ENCODE measurements at places on chromosomes 3 and 15.

DNA sequence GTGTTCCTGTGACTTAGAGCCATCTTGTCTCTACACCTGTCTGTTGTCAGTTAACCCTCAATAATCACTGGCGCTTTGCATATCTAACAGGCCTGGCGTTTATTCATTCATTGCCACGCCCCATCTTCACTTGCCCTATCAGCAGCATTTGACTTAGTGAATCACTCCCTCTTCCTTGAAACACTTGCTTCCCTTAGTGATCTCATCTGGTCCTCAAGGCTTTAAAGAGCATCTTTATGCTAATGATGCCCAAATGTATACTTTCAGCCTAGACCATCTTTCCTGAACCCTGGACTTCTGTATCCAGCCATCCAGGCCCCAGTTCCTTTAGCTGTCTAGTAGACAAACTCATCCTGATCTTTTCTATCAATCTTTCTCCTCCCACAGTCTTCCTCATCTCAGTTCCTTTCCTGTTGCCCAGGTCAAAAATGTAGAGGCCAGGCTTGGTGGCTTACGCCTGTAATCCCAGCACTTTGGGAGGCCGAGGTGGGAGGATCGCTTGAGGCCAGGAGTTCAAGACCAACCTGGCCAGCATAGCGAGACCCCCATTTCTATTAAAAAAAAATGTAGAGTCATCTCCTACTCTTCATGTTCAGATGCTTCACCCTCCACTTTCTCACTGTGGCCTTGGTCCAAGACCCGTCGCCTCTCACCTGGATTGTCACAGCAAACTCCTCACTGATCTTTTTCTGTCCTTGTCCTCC is 1.4 kb upstream of the IGDCC4 start:
- DNase-seq: no peak

DNA sequence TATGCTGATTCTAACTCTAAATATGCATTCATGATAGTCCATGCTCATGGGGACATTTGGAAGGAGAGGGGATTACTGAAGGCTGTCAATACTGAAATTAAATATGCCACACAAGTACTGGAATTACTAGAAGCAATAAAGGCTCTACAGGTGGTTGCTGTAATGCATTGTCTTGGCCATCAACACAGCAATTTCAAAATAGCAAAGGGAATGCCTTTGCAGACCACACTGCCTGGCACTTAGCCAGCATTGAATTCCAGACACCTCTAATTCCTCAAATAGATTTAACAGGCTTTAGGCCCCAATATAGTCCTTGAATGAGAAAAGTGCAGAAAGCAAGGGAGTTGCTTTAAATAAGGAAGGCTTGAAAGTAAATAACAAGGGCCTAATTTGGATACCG is 115.8 kb upstream of the PLCL2 start:
- no peak for DNase-seq

GRCh38 chr3:111768571-111769100 is 90.4 kb upstream of the PHLDB2 start:
- peak; percentile 70 for DNase-seq

- no peak for DNase-seq
Measured at GRCh38 chr3:140470962-140471361, 206.9 kb upstream of the TRIM42 start.

DNA sequence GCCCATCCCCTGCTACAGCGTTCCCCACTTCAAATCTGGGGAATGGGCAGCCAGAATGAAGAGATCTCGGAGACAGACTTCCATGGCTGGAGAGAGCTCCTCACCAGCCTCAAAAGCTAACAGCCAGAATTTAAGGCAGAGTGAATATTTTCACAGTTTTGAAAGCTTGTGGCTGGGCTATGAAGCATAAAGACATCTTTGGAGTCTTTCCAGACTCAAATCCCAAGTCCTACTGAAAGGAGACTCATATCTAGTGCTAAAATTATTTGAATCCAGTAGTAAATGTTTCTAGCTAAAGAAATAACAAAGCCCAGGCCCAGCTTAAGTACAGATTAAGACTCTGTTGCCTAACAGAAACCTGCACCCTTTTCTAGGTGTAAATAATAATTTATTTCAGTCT is 628.4 kb upstream of the ALCAM start:
- DNase-seq: no peak

- DNase-seq: no peak
Measured at GRCh38 chr3:121821421-121822199, 13.2 kb downstream of the IQCB1 start.

GRCh38 chr3:185714085-185714484 is 110.8 kb downstream of the IGF2BP2 start:
- DNase-seq: no peak

DNA sequence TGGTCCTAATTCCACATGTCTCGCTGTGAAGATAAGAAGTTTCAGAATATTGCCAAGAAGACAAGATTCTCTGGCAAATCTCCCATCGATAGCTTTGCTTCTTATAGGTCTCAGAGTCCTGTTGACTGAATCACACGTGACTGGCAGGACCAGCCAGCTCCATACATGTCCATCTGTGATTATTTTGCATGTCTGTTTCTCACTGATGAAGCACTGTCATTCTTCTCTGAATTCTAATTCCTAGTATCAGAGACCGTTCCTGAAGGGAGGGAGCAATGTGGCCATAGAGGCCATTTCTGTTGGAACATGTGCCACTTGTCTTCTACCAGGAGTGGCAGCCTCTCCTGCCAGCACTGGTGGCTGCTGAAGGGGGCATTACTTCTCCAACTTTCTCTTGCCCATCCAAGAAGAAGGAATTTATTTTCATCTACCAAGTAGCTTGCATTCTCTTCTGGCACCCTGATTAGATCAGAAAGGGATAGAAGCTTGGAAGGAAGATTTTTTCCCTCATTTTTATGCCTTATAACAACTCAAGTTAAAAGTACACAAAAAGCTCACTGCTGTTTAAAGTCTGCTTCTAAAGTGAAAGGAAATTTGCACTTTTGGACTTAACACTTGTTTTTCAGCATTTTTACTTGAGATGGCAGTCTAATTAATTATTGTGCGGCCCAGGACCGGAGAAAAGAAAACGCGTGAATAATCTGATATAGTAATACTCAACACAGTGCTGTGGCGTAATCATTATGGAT is 115.8 kb downstream of the IQCH start:
- no peak for DNase-seq

DNA sequence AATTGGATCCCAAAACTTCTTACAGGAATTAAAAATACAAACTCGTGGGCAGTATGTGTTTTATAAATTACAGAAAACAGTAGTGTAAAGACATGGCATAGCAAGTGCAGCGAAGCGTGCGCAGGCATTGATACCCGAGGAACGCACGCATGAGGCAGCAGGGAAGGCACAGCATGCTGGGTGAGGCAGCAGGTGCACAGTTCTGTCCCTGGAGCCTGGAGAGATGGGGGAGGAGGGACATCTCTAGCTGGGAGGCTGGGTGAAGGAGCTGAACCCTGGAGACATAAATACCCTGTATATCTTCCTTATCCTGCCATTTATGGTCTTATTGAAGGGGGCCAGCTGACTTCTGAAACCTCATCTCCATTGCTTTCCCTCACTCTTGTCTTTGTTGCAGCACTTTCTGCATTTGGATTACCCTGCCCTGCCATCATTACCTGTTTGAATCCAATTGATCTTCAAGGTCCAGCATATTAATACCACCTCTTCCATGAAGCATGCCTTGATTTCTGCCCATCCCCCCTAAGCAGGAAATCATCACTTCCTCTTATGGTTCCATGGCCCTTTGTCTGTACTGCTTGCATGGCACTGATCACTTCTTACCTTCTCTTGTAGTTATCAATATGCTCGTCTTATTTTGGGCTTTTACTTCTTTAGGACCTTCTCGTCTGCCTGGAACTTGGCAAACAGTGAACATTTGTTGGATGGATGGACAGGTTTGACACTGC is 20.5 kb downstream of the LPP start:
- DNase-seq: no peak

DNA sequence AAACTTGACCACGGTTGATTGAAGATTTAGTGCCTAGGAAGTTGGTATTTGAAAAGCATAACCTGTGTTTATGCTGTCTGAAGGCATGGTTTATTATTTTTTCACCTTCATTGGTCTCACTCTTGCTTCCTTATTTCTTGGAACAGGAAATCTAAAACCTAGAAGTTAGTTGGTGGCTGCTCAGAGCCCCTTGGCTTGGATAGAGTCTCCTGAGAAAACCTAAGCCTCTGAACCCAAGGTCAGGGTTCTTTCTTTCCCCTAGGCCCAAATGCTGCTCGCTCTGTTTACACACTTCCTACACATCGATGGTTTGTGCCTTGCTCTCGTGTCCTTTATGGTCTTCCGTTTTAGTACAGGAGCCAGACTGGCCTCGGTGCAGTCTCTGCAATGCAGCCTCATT is 82.2 kb downstream of the TRAK1 start:
- no peak for DNase-seq

GRCh38 chr15:70882361-70882760 is 9.9 kb downstream of the THAP10 start:
- no peak for DNase-seq

GRCh38 chr3:59074764-59075163 is 24.9 kb upstream of the CFAP20DC start:
- DNase-seq: no peak

GRCh38 chr3:11739706-11740105 is 96.0 kb upstream of the VGLL4 start:
- DNase-seq: no peak

DNA sequence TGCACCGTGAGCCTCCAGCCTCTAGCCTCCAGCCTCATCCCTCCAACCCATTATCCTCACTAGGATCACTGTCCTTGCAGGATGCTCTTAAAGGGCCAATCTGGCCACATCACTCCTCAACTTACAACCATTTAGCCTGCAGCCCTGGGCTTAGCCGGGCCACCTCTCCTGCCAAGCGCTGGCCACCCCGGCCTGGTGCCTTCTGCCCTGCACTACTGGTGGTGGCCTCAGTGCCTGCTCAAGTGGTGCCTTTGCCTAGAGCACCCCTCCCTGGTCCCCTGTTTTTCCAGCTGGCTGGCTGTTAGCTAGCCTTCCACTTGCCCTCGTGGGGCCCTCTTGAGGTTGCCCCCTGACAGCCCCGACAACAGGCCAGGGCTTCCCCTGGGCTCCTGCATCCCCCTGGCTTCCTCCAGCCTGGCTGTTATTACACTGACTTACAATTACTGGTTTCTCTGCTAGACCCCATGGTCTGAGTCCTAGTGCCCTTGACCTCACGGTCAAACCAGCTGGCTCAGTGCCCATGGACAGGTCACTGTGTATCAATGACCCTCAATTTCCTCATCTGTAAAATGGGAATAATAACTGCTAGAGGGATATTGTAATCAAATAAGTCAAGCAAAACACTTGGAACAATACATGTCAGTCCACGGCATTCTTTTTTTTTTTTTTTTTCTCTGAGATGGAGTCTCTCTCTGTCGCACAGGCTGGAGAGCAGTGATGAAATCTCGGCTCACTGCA is 15.5 kb downstream of the ATP2B2 start:
- DNase-seq: no peak

DNA sequence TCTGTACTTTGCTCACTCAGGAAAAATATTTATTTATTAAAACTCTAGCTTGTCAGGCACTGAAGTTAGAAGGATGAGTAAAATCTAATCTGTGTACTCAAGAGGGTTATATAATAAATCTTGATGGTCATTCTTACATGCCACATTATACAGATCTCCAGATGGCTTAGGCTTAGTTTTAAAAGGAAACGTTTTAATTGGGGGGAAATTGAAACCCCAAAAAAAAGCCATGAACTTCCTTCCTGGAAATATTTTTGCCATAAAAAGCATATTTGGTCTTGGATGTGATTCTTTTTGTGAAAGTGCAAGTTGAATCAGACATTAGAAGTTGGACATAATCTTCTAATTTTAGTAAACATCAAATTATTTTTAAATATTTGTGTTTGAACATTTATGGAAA is 6.0 kb downstream of the SENP8 start:
- DNase-seq: no peak

- DNase-seq: no peak
Measured at GRCh38 chr3:74001436-74001835, 376.7 kb upstream of the PDZRN3 start.

DNA sequence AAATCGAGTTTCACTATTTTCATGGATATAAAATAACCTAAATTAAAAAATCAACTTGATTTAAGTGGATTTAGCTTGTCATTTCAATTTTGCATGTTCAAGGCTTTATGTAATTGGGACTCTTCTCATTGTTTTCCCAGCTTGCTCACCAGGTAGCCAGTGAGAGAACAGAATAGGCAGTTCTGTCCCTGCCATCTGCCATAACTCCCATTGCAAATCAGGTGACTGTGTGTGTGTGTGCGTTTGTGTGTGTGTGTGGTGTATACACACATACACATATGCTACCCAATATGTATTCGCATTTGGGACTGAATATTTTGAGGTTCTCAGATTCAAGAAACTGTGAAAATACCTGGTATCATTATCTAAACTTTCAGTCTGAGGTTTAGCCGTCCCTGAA is 1069.8 kb downstream of the IGSF11 start:
- no peak for DNase-seq

DNA sequence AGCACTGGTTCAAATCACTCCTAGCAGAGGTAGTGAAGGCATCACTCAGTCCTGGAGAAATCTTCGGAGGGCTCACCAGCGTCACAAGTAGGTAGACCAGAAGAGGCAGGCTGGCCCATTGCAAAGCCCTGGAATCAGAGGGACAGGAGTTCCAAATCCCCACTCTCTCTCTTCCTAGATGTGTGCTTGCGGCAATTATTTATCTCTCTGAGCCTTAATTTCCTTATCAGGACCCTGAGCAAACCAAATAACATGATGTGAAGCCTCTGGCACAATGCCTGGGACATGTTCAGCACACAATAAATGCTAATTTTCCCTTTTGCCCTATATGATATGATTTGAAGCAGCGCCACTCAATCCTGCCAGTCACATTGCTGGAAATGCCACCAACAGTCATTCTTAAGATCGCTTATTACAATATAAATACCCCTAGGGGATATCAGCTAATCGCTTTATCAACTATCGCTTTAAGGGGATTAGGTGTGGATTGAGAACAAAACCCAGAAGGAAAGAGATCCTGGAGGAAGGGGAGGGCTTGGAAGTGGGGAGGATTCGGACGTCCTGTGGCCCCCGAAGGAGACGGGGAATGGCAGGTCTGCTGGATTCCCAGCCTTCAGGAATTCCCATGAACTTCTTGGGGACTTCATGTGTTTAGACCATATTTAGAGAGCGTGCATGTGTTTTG is 59.5 kb upstream of the TSEN2 start:
- DNase-seq: no peak

- DNase-seq: no peak
Measured at GRCh38 chr3:141191097-141191749, 40.4 kb upstream of the PXYLP1 start.

- DNase-seq: no peak
Measured at GRCh38 chr15:85475711-85476110, 95.3 kb downstream of the AKAP13 start.

- no peak for DNase-seq
Measured at GRCh38 chr3:20914310-20914709, 728.3 kb upstream of the SGO1 start.

- DNase-seq: no peak
Measured at GRCh38 chr15:95577927-95578326, 752.6 kb upstream of the NR2F2 start.

Data from SJSA1 (cell line).